ENCODE measurements at places on chromosomes 5 and 9. TPM values are rescaled to one million over a fixed set of nuclear protein-coding genes. Genes with fewer than 3 reads are reported as not detected.

SLCO6A1 gene
- 0.52 TPM for total RNA-seq

PPP3R2 gene
- not detected for total RNA-seq

PAX5 gene
- not detected for total RNA-seq

KIF4B gene
- under 0.01 TPM for total RNA-seq

PCDHGC5 gene
- 2.1 TPM for total RNA-seq

CDH9 gene
- not detected for total RNA-seq

LRRC19 gene
- not detected for total RNA-seq

PCDHGA10 gene
- 4.2 TPM for total RNA-seq

SCGB3A2 gene
- total RNA-seq = not detected

PCDHA8 gene
- 0.52 TPM for total RNA-seq

GHR gene
- 16.7 TPM for total RNA-seq

UGT3A1 gene
- total RNA-seq = 12.5 TPM

CCDC171 gene
- 5.7 TPM for total RNA-seq

PCDHA1 gene
- total RNA-seq = not detected

LURAP1L gene
- 14.1 TPM for total RNA-seq

IFNA21 gene
- total RNA-seq = not detected

OR1J2 gene
- not detected for total RNA-seq
